ENCODE measurements at places on chromosomes 16 and 17. TPM values are rescaled to one million over a fixed set of nuclear protein-coding genes. Genes with fewer than 3 reads are reported as not detected.

CHST6 gene
- 0.62 TPM for total RNA-seq

DNA sequence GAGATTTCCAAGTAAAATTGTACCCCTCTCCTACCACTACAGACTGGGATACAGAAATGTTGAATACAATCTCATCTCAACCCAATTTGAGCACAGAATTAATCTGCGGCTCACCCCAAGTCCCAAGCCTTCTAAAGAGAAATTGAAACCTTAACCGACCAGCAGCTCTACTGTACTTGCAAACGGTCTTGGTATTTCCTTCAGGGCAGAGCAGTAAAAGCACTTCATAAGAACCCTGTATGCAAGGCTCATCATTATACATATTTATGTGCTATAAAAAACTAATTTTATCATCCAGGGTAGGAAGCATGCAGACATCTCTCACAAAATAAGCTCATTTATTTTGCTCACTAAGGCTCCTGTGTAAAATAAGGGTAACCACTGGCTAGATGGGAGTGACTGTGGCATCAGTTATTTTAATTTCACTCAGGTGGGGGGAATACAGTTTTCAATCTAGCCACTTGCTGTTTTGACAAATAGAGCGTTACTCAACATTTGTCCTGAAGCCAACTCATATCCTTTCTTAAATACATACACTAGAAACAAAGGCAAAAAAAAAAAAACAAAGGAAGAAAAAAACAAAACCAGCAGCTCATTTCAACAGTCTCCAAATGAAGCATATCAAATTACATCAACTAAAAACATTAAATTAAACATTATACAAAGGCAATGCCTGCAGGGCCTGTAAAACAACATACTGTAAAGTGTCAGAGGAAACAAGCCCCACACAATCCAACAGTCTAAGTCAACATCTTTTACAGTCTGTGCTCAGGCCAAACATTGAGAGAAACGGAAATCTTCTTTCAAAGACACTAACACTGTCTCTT lies 65.0 kb downstream of the PARN start:
- no peak for DNase-seq

DNA sequence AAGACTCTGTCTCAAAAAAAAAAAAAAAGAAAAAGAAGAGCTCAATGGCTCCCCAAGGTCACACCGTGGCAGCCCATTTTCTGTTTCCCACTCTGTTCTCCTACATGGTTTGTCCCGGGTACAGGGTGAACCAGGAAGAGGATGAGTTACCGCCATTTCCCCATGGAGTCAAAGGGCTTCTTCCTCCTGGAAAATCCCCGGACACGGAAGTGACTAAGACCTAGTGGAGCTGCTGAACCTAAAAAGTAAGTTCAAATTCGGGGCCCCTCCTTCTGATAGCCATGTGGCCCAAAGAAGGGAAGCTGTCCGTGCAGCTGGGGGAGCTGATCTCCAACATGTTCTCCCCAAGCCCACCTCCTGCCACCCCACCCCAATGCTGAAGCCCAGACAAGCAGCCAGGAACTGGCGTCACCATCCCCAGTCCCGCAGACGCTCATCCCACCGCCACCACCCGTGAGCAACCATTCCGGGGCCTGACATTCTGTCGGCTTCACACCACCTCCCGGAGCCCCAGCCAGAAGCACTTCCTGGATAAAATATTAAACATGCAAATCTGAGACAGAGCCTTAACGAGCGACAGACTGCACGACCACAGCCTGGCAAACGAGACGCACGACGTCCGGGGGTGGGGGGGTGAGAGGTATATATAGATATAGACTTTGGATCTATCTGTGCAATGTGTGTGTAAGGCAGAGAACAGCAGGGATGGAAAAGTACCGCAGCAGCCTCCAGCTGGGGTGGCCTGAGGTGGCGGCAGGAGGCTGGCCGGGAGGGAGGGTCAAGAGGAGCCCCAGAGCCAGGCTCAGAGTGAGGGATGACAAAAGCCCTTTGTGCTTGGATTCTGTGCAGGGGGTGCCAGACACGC lies 17.6 kb downstream of the EPOP start:
- no peak for DNase-seq

- DNase-seq: no peak
Measured at GRCh38 chr17:83127431-83128160, 48.2 kb downstream of the METRNL start.

GRCh38 chr16:69166221-69166833 lies 20.6 kb upstream of the SNTB2 start:
- DNase-seq: no peak

DNA sequence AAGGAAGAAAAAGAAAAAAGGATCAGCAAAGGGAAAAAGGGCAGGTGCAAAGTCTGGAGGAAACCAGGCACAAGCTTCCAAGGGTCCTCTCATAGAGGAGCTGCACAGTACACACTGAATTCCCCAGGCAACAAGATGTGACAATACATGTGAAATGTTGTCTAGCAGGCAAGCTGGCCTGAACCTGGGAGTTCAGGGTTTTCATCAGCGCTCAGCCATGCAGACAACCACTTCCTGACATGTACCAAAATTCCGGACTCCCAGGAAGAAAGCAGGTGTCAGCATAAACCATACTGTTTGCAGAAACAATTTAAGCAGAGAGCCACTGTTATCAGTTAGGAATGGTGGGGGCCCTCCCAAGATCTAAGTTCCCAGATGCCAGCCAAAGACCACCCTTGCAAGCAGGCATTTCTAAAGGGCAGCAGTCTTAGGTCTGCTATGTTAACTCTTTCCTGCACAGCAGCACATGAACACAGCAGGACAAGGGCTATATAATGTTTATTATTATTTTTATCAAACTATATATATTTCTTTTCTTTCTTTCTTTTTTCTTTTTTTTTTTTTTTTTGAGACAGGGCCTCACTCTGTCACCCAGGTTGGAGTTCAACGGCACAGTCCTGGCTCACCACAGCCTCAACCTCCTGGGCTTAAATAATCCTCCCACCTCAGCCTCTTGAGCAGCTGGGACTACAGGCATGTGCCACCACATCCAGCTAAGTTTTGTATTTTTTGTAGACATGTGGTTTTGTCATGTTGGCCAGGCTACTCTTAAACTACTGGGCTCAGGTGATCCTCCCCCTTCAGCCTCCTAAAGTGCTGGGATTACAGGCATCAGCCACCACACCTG lies 10.1 kb downstream of the TK2 start:
- no peak for DNase-seq

All from Right ventricle myocardium inferior (tissue), 1 donor.